ENCODE measurements at places on chromosomes 16 and 17.

GRCh38 chr17:57441270-57441600 lies 184.9 kb downstream of the MSI2 start:
- no peak for DNase-seq
- no peaks in the 10 kb centered on the region for H3K27me3 ChIP-seq
- H3K4me1 ChIP-seq: no peaks in the 10 kb centered on the region
- H3K27ac ChIP-seq: peak overlapping the region; percentile 3
- H3K36me3 ChIP-seq: no peaks in the 10 kb centered on the region

- no peaks in the 10 kb centered on the region for H3K4me1 ChIP-seq
- H3K4me3 ChIP-seq: no peak overlapping the region
- no peak overlapping the region for H3K27ac ChIP-seq
- no peak for DNase-seq
- no peaks in the 10 kb centered on the region for H3K36me3 ChIP-seq
Measured at GRCh38 chr17:22373911-22374310, 681.6 kb downstream of the KCNJ18 start.

DNA sequence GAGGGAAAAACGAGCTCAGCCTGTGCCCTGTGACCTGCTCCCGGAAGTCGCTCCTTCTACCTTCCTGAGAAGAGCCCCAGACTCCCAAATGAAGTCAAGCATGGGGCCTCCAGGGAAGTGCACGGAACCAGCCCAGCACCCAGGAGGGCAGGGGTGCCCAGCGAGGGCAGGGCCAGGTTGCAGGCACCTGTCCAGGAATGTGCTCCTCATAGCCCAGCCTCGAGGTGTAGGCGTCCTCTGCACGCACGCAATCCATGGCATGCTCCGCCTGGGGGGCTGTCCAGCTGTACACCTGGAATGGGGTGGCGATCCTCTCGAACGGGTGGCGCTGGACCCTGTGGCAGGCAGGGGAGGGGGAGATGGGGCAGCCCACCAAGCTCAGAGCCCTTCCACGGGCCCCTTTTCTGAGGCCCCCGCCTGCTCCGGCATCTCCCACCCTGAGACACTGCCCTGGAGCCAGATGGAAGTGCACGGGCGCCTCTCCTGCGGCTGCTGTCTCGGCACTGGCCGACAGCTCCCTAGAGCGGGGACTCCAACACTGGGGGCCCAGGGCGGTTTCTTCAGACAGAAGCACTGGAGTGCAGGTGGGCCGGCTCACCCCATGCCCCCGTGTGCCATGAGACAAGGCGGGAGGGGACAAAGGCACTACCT lies 10.9 kb downstream of the CLUH start:
- H3K27ac ChIP-seq: no peak overlapping the region
- peaks cover 84% of the 10 kb centered on the region for H3K36me3 ChIP-seq
- no peaks in the 10 kb centered on the region for H3K27me3 ChIP-seq
- no peak overlapping the region for H3K4me3 ChIP-seq

GRCh38 chr16:30541502-30542329 lies 7.1 kb upstream of the ZNF747 start:
- H3K27ac ChIP-seq: no peak overlapping the region
- no peaks in the 10 kb centered on the region for H3K27me3 ChIP-seq
- H3K36me3 ChIP-seq: no peaks in the 10 kb centered on the region
- DNase-seq: no peak
- peaks cover 15% of the 10 kb centered on the region for H3K4me1 ChIP-seq

GRCh38 chr17:44565866-44566443 lies 8.7 kb downstream of the FZD2 start:
- H3K36me3 ChIP-seq: no peaks in the 10 kb centered on the region
- H3K27ac ChIP-seq: no peak overlapping the region
- no peak overlapping the region for H3K4me3 ChIP-seq
- H3K27me3 ChIP-seq: no peaks in the 10 kb centered on the region

GRCh38 chr17:45040459-45040858 lies 11.0 kb downstream of the DCAKD start:
- H3K4me1 ChIP-seq: peaks cover 4% of the 10 kb centered on the region
- no peaks in the 10 kb centered on the region for H3K27me3 ChIP-seq
- DNase-seq: no peak
- H3K27ac ChIP-seq: no peak overlapping the region
- no peaks in the 10 kb centered on the region for H3K36me3 ChIP-seq

DNA sequence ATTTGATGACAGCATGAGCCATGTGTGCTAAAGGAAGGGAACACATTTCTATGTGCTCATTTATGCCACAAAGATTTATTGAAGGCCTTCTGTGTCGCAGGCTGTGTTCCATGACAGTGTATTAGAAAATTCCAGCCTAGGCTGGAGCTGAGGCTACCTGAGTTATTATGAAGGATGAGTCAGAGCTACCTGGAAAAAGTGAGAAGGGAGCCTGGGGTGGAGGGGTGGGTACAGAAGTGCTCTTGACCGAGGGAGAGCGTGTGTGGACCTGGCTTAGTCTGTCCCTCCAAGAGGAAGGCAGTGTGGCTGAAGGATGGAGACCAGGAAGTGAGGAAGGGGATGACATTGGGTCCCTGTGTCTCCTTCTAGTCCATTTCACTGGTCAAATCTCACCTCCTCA lies 98.3 kb downstream of the N4BP1 start:
- no peak for DNase-seq
- H3K4me3 ChIP-seq: no peak overlapping the region
- H3K36me3 ChIP-seq: no peaks in the 10 kb centered on the region
- no peaks in the 10 kb centered on the region for H3K4me1 ChIP-seq
- no peak overlapping the region for H3K27ac ChIP-seq
- no peaks in the 10 kb centered on the region for H3K27me3 ChIP-seq

- no peaks in the 10 kb centered on the region for H3K36me3 ChIP-seq
- H3K27ac ChIP-seq: no peak overlapping the region
- H3K27me3 ChIP-seq: no peaks in the 10 kb centered on the region
- no peak for DNase-seq
- no peak overlapping the region for H3K4me3 ChIP-seq
Measured at GRCh38 chr17:75319904-75320691, 30.9 kb upstream of the SLC25A19 start.

DNA sequence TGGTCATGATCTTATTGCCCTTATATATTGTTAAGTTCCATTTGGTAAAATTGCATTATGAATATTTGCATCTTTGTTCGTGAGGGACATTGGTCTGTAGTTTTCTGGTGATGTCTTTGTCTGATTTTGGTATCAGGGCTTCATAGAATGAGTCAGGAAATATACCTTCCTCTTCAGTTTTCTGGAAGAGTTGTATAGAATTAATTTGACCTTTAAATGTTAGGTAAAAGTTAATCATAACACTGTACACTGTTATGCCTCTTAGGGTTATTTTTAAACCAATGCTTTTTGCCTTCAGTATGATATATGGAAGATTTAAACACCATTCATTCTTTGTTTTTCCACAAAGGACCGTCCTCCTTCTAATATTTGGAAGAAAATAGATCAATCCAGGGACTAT lies 180.0 kb downstream of the CHD9 start:
- H3K4me1 ChIP-seq: no peaks in the 10 kb centered on the region
- no peak overlapping the region for H3K4me3 ChIP-seq
- H3K27ac ChIP-seq: no peak overlapping the region
- peaks cover 62% of the 10 kb centered on the region for H3K36me3 ChIP-seq
- H3K27me3 ChIP-seq: no peaks in the 10 kb centered on the region
- DNase-seq: no peak

DNA sequence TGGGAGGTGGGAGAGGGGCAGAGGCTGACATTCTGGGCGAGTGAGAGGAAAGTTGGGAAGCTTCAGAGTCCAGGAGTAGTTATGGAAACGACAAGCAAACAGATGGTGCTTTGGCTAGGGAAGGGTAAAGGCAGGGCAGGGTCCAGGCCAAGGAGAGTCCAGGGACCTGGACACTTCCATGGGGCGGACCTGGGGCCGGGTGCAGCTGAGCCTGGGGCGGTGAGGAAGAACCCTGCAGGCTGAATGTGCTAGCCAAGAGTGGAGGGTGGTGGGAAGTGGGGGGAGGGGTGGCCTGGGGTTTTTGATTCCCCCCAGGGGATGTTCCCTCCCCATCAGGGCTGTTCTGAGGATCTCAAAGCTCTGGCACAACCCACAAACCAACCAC lies 2.6 kb downstream of the PPP1R9B start:
- no peaks in the 10 kb centered on the region for H3K27me3 ChIP-seq
- no peak for DNase-seq
- H3K4me1 ChIP-seq: peaks cover 10% of the 10 kb centered on the region
- H3K27ac ChIP-seq: peak overlapping the region; percentile 86
- H3K4me3 ChIP-seq: peak overlapping the region; percentile 75
- peaks cover 13% of the 10 kb centered on the region for H3K36me3 ChIP-seq

- H3K27me3 ChIP-seq: no peaks in the 10 kb centered on the region
- H3K4me1 ChIP-seq: no peaks in the 10 kb centered on the region
- H3K27ac ChIP-seq: no peak overlapping the region
- DNase-seq: no peak
Measured at GRCh38 chr17:58247511-58248363, 9.4 kb downstream of the LPO start.

- no peaks in the 10 kb centered on the region for H3K36me3 ChIP-seq
- DNase-seq: no peak
- no peak overlapping the region for H3K4me3 ChIP-seq
- no peak overlapping the region for H3K27ac ChIP-seq
Measured at GRCh38 chr16:31698901-31699300, 171.2 kb downstream of the AHSP start.

GRCh38 chr16:59634951-59635350 lies 900.8 kb upstream of the GOT2 start:
- no peaks in the 10 kb centered on the region for H3K4me1 ChIP-seq
- no peaks in the 10 kb centered on the region for H3K36me3 ChIP-seq
- H3K27ac ChIP-seq: no peak overlapping the region
- no peak overlapping the region for H3K4me3 ChIP-seq
- DNase-seq: no peak
- no peaks in the 10 kb centered on the region for H3K27me3 ChIP-seq

DNA sequence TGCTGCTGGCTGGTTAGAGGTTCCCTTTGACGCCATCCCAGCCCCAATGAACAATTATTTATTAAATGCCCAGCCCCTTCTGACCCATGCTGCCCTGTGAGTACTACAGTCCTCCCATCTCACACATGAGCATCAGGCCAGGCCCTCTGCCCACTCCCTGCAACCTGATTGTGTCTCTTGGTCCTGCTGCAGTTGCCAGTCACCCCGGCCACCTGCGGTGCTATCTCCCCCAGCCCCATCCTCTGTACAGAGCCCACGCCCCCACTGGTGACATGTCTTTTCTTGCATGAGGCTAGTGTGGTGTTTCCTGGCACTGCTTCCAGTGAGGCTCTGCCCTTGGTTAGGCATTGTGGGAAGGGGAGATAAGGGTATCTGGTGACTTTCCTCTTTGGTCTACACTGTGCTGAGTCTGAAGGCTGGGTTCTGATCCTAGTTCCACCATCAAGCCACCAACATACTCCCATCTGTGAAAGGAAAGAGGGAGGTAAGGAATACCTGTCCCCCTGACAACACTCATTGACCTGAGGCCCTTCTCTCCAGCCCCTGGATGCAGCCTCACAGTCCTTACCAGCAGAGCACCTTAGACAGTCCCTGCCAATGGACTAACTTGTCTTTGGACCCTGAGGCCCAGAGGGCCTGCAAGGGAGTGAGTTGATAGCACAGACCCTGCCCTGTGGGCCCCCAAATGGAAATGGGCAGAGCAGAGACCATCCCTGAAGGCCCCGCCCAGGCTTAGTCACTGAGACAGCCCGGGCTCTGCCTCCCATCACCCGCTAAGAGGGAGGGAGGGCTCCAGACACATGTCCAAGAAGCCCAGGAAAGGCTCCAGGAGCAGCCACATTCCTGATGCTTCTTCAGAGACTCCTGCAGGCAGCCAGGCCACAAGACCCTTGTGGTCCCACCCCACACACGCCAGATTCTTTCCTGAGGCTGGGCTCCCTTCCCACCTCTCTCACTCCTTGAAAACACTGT lies 11.3 kb downstream of the CX3CL1 start:
- H3K4me3 ChIP-seq: no peak overlapping the region
- H3K27me3 ChIP-seq: no peaks in the 10 kb centered on the region
- no peaks in the 10 kb centered on the region for H3K36me3 ChIP-seq
- no peak for DNase-seq
- no peak overlapping the region for H3K27ac ChIP-seq

GRCh38 chr17:78269955-78270381 lies 38.5 kb downstream of the TMEM235 start:
- no peaks in the 10 kb centered on the region for H3K27me3 ChIP-seq
- DNase-seq: no peak
- peaks cover 9% of the 10 kb centered on the region for H3K4me1 ChIP-seq
- no peak overlapping the region for H3K27ac ChIP-seq

DNA sequence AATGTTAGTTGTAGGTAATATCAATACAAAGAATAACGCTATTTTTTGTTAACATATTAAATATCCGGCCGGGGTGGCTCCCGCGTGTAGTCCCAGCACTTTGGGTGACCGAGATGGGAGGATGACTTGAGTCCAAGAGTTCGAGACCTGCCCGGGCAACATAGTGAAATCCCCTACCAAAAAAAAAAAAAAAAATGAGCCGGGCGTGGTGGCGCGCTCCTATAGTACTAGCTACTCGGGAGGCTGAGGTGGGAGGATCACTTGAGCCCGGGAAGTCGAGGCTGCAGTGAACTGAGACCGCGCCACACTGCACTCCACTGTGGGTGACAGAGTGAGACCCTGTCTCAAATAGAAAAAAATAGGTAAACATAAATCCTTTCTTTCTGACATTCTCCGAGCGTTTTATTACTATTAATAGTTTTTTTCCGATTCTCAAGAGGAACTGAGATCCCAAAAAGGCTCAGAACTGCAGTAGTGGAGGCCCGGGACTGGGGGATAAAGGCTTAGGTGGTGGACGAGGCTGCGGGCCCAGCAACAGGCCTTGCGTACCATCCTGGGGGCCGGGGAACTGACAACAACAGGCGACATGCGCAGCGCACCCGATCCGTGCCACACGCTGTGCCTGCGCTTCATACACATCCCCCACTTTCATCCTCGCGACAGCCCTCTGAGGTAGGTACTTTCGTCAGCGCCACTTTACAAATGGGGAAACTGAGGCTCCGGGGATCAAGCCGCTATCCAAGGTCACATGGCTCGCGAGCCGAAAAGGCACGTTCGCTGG lies 919 bp downstream of the N4BP1 start:
- peak overlapping the region; percentile 89 for H3K27ac ChIP-seq
- peak overlapping the region; percentile 92 for H3K4me3 ChIP-seq
- H3K27me3 ChIP-seq: no peaks in the 10 kb centered on the region
- DNase-seq: peak; percentile 41
- peaks cover 23% of the 10 kb centered on the region for H3K4me1 ChIP-seq
- no peaks in the 10 kb centered on the region for H3K36me3 ChIP-seq

DNA sequence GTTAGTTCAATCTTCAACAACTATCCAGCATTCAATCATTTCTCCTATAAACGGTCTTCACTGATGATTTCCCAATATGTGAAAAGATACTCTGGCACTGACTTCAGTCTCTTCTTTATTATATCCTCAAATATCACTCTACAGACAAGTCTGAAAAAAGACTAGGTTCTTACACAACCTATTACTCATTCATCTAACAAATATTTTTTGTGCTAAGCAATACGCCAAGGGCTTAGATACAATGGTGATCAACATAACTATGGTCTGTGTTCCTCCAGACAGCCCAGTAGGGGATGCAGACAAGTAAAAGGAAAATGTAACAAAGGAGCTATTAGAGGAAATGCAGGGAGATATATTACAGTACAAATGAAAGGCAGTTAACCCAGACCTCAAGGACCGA lies 63.9 kb downstream of the MYO1D start:
- DNase-seq: no peak
- no peaks in the 10 kb centered on the region for H3K27me3 ChIP-seq
- H3K4me1 ChIP-seq: no peaks in the 10 kb centered on the region
- no peak overlapping the region for H3K4me3 ChIP-seq

Data from pancreas (tissue), 10 donors.